ENCODE measurements at places on chromosomes 16 and 17. TPM values are rescaled to one million over a fixed set of nuclear protein-coding genes. Genes with fewer than 3 reads are reported as not detected.

Gene ESRP2
- 0.25 TPM for total RNA-seq

Gene TM4SF5
- total RNA-seq: not detected

Gene HSD11B2
- not detected for total RNA-seq

Gene KIFC3
- total RNA-seq: 65.0 TPM

Gene IRX6
- total RNA-seq: not detected

Gene TANC2
- total RNA-seq: 9.6 TPM

Gene SLC5A2
- not detected for total RNA-seq

Gene BRIP1
- 7.1 TPM for total RNA-seq

Gene NPIPB2
- 1.8 TPM for total RNA-seq

Gene MEFV
- total RNA-seq: not detected

Gene SPNS3
- total RNA-seq: 0.13 TPM

Gene DYNLRB2
- total RNA-seq: not detected

Gene OR4D1
- total RNA-seq: not detected

Gene NLGN2
- total RNA-seq: 2.6 TPM

Gene RPH3AL
- total RNA-seq: 5.4 TPM

Gene FBRS
- total RNA-seq: 14.0 TPM

Gene ADGRG3
- total RNA-seq: not detected

Gene KRT33A
- not detected for total RNA-seq

Gene MYH10
- total RNA-seq: 122 TPM

Gene SLC5A11
- not detected for total RNA-seq

Gene NAGS
- 2.2 TPM for total RNA-seq

Gene CD7
- total RNA-seq: not detected

Gene CCL17
- not detected for total RNA-seq

Gene TUBB3
- total RNA-seq: 156 TPM

Gene SPATA32
- not detected for total RNA-seq

Gene KRT23
- total RNA-seq: not detected

Gene SCNN1G
- not detected for total RNA-seq

Gene TLCD1
- 1.4 TPM for total RNA-seq

Gene PRKCB
- total RNA-seq: not detected

Gene SLC52A1
- 0.07 TPM for total RNA-seq

Gene CTF1
- 0.21 TPM for total RNA-seq

Gene TP53TG3
- total RNA-seq: not detected

Gene MEIOB
- not detected for total RNA-seq

Gene CCDC154
- total RNA-seq: 0.13 TPM

Gene PTGES3L
- total RNA-seq: not detected

Gene GALR2
- 0.07 TPM for total RNA-seq

Gene AOC2
- 0.49 TPM for total RNA-seq

Gene FBXL20
- 7.2 TPM for total RNA-seq

Gene ADAD2
- not detected for total RNA-seq

Gene CBFA2T3
- not detected for total RNA-seq

Gene CDH11
- 210 TPM for total RNA-seq

Gene TBC1D3B
- total RNA-seq: 0.86 TPM

Gene CDRT4
- total RNA-seq: 1.7 TPM

Gene MRC2
- total RNA-seq: 72.3 TPM

Gene C17orf100
- total RNA-seq: 0.40 TPM

Gene NKD1
- 0.07 TPM for total RNA-seq

Gene ASGR1
- 16.4 TPM for total RNA-seq

Gene MPP2
- total RNA-seq: 0.92 TPM

Gene CHST4
- total RNA-seq: not detected

All from pulmonary artery endothelial cell (primary cell).